Uterus (tissue), 4 donors: ENCODE measurements at places on chromosomes 12 and 14. TPM values are rescaled to one million over a fixed set of nuclear protein-coding genes. Genes with fewer than 3 reads are reported as not detected.

DNA sequence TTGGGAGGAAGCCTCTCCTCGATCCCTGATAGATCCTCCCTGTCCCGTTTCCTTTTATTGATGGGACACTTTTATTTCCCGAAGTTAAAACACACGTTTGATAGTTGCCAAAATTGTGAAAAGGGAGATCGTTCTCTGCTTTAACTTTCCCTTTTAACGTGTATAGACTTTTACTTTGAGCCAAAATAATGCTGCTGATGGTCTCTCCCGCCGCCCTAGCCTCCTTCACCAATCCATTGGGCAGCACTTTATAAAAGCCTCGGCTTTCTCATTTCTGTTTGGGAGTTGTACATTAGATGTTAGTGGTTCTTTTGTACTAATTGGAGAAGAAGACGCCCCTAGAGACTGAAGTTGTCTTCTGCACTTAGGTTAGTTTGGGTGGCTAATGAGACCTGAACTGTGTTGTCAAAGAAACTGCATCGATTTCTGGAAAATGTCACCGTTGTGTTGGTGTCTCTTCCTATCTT lies 1.4 kb downstream of the TMTC2 start:
- no peak for DNase-seq

- DNase-seq = no peak
Observed at GRCh38 chr12:130375296-130376287, 37.9 kb downstream of the PIWIL1 start.

- DNase-seq = no peak
Observed at GRCh38 chr12:50637870-50638481, 125.9 kb upstream of the ATF1 start.

- no peak for DNase-seq
Observed at GRCh38 chr12:112705037-112705632, 86.4 kb upstream of the RPH3A start.

GRCh38 chr12:6962285-6963015 lies 8.0 kb downstream of the PHB2 start:
- no peak for DNase-seq

DNA sequence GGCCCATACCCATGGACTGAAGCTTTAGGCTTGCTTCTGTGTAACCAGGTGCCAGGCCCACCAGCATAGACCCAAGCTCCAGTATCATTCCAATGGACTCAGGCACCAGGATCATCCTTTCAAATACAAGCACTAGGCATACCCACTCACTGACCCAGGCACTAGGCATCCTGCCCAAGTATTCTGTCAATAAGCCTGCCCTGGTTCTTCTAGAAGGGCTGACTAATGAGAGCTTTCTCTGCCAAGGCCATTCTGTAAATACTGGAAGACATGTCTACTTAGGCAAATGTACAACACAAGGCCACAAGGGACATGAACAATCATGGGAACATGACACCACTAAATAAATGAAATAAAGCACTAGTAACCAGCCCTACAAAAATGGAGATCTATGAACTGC lies 352.2 kb downstream of the FSCB start:
- no peak for DNase-seq

GRCh38 chr14:68711561-68712309 lies 81.1 kb downstream of the ZFP36L1 start:
- no peak for DNase-seq

DNA sequence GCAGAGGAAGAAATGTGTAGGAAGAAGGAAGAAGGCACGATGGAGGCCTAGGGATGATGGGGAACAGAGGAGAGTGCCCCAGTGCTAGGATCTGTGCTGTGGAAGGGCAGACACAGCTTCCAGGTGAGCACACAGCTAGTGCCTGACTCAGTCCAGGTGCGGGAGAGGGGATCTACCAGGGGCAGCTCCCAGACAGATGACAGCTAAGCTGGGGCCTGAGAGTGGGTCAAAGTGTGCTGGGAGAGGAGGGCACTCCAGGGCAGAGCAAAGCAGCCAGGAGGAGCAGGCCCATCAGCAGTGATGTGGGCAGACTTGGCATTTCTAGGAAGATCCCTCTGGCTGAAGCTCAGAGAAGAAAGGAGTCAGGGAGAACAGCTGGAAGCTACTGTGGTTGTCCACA lies 36.7 kb downstream of the LRTM2 start:
- no peak for DNase-seq

AICDA gene
- not detected for total RNA-seq

DNA sequence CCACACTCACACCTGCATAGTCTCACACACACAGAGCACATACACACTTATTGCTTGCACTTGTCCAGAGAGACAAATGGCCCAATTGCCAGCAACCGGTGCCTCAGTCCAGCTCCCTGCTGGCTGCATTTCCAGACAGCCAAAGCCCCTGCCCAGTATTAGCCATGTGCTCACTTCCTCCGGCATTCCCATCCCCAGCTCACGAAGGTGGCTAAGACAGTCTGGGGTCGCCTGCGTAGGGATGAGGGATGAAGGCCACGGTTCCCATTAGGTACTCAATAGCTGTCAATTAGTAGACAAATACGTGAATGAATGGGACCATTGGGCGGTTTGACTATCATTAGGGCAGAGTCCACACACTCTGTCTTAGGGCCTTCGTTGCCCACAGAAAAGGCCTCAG lies 146.8 kb upstream of the EGLN3 start:
- DNase-seq = no peak

- DNase-seq = no peak
Observed at GRCh38 chr12:7352661-7353060, 48.8 kb downstream of the ACSM4 start.

RD3L gene
- total RNA-seq = not detected

GRCh38 chr12:13189264-13189663 lies 7.3 kb upstream of the EMP1 start:
- DNase-seq = no peak

DNA sequence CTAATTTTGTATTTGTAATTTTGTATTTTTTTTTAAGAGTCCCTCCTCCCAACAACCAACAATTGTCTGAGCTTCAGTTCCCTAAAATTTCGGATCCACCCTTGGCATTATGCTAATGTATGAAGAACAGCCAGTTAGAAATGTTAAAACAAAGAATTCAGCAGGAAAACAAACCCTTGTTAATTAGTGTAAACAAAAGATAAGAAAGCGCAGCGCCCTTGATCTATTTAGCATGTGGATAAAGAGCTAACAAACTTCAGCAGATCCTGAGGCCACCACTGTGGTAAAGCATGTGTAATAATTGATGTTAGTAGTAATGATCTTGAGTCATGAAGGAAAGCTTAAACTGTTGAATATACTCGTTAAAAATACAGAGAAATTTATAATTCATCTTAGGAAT lies 199.8 kb downstream of the TMX1 start:
- DNase-seq = no peak

FGF23 gene
- total RNA-seq = not detected

DBX2 gene
- not detected for total RNA-seq

DNA sequence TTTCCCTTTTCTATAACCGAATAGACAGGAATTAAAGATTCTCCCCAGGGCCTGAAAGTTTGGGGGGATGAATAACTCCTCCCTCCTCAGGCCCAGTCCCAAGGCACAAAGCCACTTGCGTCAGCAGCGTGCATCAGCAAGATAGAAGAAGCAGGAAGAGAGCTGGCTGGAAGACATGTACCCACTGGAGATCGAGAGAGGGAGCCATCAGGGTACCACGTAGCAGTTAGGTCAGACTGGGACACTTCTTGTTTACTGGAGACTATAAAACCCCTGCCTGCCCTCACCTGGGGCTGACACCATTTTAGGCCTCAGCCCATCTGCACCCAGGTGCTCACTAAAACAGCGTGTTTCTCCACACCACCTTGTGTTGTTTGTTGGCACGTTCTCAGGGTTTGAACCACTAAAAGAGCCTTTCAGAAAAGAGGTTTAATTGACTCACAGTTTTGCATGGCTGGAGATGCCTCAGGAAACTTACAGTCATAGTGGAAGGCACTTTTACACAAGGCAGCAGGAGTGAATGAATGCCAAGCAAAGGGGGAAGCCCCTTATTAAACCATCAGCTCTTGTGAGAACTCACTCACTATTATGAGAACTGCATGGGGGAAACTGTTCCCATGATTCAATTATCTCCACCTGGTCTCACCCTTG lies 93.2 kb downstream of the TMTC3 start:
- DNase-seq = no peak

ASCL1 gene
- total RNA-seq = not detected

- DNase-seq = no peak
Observed at GRCh38 chr12:53474819-53475218, 22.9 kb downstream of the PCBP2 start.

SERPINA1 gene
- total RNA-seq = 4.9 TPM

DNA sequence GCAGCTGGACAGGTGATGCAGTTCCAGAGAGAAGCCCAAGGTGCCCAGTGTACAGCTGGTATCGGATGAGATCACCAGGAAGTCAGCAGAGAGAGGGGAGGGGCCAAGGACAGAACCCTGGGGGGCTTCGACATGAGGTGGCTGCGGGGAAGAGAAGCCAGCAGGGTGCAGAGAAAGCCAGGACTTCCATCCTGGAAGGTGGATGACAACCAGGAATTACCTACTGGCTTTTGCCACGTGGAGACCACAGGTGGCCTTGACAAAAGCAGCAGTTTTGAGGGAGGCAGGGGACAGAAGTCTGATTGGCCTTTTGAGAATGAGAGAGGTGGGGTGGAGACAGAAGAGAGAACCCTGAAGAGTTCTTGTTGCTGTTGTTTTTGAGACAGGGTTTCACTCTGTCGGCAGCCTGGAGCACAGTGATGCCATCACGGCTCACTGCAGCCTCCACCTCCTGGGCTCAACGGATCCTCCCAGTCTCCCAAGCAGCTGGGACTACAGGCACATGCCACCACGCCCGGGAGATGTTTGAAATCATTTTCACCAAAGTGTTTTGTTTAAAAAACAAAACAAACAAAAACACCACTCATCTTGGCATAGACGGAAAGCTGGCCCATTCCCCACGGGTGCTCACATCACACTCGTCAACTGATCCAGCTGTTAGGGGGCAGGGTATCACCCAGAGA lies 35.2 kb downstream of the CDC42BPB start:
- DNase-seq = no peak

LTBP2 gene
- 27.5 TPM for total RNA-seq

VWF gene
- total RNA-seq = 341 TPM

DNA sequence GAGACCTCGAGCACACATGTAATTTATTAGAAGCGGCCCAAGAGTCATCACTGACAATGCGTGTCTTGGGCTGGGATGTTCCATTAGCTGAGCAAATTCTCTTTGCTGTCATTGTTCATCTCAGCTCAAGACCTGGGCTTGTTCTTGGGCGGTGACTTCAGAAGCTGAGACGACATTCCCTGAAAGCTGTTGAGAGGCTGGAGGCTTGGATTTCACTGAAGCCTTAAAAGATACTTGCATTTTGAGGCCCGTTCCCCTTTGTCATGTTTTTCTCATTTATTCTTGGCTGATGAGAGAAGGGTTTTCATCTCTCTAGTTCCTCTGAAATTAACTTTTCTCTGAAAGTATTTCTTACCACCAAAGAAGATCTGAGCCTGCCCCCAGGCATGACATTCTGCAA lies 16.6 kb upstream of the SUSD6 start:
- DNase-seq = no peak

NUP37 gene
- 49.4 TPM for total RNA-seq

DNA sequence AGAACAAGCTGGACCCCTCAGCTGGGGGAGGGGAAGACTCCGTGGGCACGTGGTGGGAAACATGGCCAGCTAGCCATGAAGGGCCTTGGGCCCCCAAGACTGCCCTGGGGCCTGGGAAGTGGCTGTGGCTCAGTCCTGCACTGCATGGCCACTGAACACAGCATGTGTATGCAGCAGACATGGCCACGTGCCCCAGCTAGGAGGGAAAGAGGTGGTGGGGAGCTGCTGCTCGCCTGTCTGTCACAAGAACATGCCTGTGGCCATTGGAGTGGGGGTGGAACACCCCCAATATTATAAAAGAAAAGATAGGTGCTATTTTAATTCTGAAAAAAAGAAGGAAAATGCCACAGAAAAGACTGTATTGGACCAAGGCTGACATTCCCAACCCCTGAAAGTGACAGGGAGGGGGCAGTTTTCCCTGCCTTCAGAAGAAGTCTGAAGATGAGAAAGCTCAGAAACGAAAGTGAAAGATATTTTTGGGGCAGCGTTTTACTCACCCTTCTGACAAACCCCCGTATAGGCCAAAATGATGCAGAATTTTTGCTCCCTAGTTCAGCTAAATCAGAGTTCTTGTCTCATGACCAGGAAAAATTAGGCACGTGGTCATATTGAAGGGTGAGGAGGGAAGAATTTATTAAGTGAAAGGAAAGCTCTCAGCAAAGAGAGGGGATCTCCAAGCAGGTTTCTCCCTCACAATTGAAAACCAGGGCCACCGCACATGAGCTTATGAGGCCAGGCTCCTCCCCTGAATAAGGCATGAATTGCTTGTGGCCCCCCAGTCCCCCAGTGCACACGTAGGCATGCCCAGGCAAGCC lies 35.2 kb upstream of the PCNX1 start:
- no peak for DNase-seq

DNAJC22 gene
- 4.5 TPM for total RNA-seq

DNA sequence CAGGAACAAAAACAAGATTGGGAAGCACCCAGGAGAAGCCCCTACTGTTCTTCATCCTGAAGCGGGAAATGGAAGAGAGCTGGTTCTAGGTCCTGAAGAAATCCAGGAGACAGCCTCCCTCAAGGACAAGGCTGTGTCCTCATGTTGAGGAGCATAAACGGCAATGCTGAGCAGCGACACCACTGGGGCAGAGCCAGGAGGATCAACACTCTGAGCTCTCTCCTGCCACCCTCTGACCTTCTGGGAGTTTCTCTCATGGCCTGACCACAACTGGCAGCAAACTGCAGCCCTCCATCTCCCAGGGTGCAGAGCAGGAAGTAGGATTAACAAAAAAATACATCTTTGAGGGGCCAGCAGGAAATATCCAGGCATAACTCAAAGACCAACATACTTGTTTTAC lies 1292.2 kb upstream of the TMEM132C start:
- no peak for DNase-seq

DNA sequence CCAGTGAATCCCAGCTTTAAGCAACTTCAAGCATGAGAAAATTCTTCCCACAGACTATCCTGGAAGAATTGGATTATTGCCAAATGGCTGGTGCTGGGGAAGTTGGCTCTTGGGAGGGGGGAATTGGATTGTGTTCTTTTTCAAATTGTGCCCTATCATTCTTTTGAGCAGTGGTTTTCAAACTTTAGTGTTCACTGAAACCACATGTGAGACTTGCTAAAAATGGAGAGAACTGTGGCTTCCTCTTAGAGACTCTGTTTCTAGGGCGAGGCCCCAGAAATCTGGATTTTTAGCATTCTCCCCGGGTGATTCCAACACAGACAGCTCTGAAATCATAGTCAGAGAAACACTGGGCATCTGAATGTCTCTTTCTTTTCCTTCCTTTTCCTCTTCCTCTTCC lies 14.3 kb upstream of the OTUB2 start:
- DNase-seq = no peak

RFX4 gene
- not detected for total RNA-seq

A2M gene
- 309 TPM for total RNA-seq

DNA sequence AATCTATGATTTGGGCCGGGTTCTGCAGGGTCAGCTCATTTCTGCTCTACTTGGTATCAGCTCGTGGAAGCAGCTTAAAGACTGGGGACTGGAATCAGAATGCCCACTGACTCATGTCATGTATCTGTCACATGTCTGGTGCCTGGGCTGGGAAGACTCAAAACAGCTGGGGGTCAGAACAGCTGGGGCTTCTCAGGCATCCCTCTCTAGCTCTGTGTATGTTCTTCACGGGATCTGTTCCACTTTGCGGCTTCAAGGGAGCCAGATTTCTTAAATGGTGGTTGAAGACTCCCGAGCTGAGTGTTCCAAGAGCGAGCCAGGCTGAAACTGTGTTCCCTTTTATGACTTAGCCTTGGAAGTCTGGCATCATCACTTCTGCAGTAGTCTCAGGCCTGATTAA lies 11.9 kb downstream of the AEBP2 start:
- no peak for DNase-seq

KCNH5 gene
- 0.29 TPM for total RNA-seq

RTN1 gene
- 10.8 TPM for total RNA-seq

GRCh38 chr12:32944195-32944594 lies 47.6 kb upstream of the PKP2 start:
- no peak for DNase-seq
